ENCODE measurements at places on chromosomes 4 and X. TPM values are rescaled to one million over a fixed set of nuclear protein-coding genes. Genes with fewer than 3 reads are reported as not detected.

The NDP gene
- total RNA-seq: 0.17 TPM

The ZNF711 gene
- under 0.01 TPM for total RNA-seq

The NXF2 gene
- total RNA-seq: not detected

The GAGE12H gene
- not detected for total RNA-seq

The ARHGAP6 gene
- total RNA-seq: 10.3 TPM

The ASMT gene
- total RNA-seq: not detected

The NXF2B gene
- not detected for total RNA-seq

The H2BW1 gene
- total RNA-seq: not detected

The FAM193A gene
- 14.4 TPM for total RNA-seq

The TKTL2 gene
- total RNA-seq: not detected

The CT45A1 gene
- total RNA-seq: not detected

The USP17L30 gene
- not detected for total RNA-seq

The F8A2 gene
- total RNA-seq: 1.7 TPM

The KLHL13 gene
- total RNA-seq: 28.5 TPM

The CYP2U1 gene
- total RNA-seq: 14.1 TPM

The PHOX2B gene
- total RNA-seq: not detected

The MAGEA4 gene
- not detected for total RNA-seq

The DCAF12L1 gene
- total RNA-seq: under 0.01 TPM

The GAGE12J gene
- total RNA-seq: not detected

The GLOD5 gene
- not detected for total RNA-seq

The GABRA4 gene
- not detected for total RNA-seq

The CSAG1 gene
- not detected for total RNA-seq

The GYG2 gene
- total RNA-seq: 9.3 TPM

The UGT2B11 gene
- not detected for total RNA-seq

The RENBP gene
- 1.5 TPM for total RNA-seq

The DUX4 gene
- not detected for total RNA-seq

The CFI gene
- total RNA-seq: 8.3 TPM

The GAB1 gene
- total RNA-seq: 12.5 TPM

The ERAS gene
- total RNA-seq: not detected

The SYTL5 gene
- total RNA-seq: 2.8 TPM
